Fibroblast of mammary gland (primary cell): ENCODE measurements at places on chromosomes 2 and 18.

- DNase-seq: no peak
Measured at GRCh38 chr2:96903815-96904214, 33.9 kb upstream of the SEMA4C start.

DNA sequence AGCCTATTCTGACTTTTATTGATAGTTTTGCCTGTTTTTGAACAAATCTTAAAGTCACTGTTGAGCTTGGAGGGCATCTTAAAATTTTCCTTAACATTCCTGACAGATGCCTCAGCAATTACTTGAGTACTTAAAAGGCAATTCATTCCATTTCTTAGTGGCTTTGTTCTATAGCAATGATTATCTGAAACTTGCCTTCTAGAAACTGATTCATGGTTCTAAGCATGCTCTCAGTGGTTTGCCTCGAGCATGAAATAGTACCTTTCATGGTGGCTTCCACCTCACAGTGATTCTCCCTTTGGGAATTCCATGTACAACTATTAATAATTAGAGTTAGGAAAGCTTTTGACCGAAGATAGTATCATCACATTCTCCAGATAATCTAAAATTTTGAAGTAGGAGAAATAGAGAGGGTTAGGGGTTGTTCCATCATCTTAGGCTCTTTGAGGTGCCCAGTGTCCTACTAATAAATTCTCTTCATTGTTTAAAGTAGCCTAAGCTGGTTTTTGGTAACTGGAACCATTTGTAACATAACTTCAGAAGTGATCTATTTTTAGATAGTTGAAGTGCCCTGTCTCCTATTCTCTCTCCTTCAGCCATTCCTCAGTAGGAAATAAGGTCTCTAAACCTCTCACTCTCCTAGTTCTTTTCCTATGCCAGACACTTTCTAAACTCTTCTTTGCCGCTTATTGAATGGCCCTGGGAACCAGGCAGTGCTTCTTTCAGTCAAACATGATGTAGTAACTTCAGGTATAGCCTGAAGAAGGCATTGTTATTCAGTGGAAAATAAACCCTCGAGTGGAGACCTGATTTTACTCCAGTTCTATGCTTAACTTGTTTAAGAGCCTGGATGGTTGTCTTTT, 156.1 kb downstream of the HAUS1 start:
- DNase-seq: peak; percentile 66

GRCh38 chr2:14635391-14635871, 2.9 kb downstream of the LRATD1 start:
- peak; percentile 67 for DNase-seq

GRCh38 chr18:58542426-58543159, 86.3 kb downstream of the ALPK2 start:
- DNase-seq: no peak

DNA sequence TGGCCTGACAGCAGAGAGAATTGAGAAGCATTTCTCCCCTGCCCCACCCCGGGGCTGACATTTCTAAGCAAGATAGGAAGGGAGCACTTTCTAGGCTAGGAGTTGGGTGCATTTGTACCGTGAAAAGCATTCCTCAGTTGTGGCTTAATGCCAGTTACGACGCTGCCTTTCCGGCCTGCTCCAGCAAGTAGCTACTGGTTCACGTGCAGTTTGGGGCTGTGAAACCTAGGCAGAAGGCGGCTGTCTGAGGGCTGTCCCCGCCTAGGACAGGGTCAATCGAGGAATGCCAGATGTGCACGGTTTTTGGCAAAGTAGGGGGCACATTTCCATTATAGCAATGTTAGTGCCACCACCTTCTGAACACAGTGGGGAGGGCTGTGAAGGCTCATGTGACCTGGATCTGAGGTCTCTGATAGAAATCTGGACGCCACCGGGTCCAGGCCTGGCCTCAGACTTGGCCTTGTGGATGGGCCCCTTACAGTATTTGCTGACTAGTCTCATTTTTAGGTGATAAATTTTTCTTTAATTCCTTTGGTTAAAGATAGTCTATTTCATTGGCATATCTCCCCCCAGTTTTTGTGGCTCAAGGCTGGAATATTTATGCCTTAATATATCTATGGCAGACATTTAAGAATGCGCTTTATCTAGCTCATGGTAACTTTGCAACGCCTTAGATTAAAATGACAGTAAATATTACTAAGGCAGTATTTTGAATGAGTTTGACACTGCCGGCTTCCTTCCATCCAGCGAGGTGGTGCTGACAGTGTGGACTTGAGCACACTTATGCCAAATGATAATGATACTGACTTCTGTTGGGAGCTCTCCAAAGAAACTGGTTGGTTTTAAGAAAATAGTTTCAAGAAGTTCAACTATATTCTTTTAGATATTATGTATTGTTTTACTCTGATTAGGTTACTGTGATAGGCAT, 78.7 kb downstream of the LPIN1 start:
- DNase-seq: no peak

- DNase-seq: no peak
Measured at GRCh38 chr2:11983870-11984269, 237.4 kb downstream of the LPIN1 start.

DNA sequence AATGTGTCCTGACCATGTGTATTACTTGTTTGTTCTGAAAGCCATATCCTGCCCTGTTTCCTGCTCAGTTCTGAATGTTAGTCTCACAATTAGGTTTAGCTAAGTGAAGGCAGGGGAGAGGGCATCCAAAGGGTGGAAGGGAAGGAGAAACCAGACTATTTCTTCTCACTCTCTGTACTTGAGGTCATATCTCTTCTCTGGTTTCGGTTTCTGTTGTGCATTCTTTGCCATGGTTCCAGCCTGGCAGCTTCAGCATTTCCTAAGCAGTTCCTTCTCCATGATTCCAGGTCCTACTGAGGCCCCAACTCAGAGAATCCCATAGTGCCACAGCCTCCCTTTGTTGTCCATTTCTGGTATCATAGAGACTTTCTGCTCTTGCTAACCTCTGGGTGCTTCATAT, 40.3 kb upstream of the HNMT start:
- no peak for DNase-seq

DNA sequence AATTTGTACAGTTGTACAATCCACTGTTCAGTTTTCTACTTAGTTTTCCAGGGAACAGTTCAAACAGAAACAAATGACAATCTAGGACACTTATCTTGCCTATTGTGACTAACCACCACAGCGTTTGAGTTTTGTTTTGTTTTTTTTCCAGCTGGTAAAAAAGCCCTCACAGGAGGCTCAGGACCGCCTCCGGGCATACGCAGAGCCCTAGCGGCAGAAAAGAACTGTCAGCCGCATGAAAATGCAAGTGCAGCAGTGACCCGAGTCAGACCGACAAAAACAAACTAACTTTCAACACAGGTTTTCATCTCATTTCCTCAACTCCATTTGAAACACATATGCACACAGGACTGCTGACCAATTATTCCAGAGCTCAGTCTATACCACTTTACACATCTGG, 68.6 kb downstream of the STEAP3 start:
- DNase-seq: no peak

GRCh38 chr2:148653437-148653836, 8.9 kb downstream of the EPC2 start:
- DNase-seq: no peak

GRCh38 chr18:43277164-43277600, at the start of gene SYT4:
SYT4 (minus strand) TSS chr18:43277490; CDS start chr18:43277281, 209 bp downstream.
- DNase-seq: peak; percentile 36

DNA sequence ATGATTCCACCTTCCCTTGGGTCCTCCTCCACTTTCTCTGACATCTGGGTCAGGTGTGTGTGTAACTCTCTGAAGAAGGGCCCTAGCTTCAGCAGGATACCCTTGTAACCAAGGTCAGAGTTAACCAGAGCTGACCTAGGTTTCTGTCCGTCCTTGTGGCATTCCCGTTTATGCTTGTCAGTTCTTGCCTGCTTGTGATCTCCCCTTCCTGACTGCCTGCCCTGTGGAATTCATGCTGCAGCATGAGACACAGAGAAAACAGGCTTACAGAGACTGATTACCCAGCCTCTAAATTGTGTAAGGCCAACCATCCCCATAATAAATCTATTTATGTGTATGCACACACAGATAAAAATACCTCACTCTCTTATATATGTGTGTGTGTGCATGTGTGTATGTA, 22.8 kb downstream of the NXPH2 start:
- no peak for DNase-seq

- peak; percentile 58 for DNase-seq
Measured at GRCh38 chr2:130827502-130828251, 9.0 kb upstream of the ARHGEF4 start.

GRCh38 chr18:48924630-48925490, 25.9 kb downstream of the SMAD7 start:
- DNase-seq: no peak

DNA sequence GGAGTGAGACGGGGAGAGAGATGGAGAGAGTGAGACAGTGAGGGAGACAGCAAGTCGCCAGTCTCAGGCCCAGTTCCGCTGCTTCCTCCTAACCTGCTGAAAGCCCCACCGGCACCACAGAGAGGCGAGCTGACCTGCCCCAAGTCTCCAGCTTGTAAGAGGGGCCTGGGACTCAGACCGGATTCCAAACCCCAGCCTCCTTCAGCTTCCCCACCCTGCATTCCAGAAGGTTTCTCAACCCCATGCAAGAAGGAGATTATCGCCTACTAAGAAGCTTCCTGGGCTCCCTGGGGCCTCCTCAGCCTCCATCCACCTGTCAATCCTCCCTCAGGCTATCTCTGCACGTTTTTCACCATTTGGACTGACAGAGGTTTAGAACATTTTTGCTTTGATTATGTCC, 173.1 kb upstream of the RAB6C start:
- no peak for DNase-seq

GRCh38 chr18:79104137-79104536, 34.9 kb downstream of the ATP9B start:
- DNase-seq: no peak

DNA sequence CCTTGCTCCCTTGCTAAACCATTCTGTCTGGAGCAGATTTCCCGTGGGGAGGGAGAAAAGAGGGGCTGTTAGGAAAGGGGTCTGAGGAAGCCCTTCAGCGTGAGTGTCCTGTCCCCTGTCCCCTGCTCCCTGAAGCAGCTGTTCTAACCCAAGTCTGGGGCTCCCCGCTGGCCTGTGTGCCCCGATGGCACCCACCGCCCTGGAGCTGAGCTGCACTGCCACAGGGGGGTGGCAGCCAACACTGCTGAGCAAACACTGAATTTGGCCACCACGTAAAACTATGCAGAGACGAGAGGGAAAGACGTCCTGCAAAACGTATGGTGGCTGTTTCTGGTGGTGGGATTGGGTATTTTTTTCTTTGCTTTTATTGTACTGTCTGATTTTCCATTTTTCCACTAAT, 17.9 kb downstream of the KCNG2 start:
- no peak for DNase-seq

- DNase-seq: peak; percentile 8
Measured at GRCh38 chr2:61853086-61853846, 594 bp downstream of the FAM161A start.

DNA sequence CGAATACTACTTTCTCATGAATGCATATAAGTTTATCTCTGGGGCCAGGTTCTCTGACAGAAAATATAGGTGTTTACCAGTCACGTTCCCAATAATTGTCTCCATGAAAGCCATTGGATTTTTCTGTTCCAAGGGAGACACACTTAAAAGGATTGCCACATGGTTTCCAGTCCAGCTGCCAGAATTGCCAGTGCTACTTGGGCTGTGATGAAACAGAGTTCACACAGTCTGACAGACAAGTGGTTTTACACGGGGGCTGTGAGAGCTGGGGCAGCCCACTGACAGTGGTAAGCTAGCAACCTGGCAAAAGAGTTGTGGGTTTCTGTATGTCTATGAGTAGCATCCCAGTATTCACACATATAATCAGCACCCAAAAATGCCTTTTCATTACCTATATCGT, 27.7 kb upstream of the ATRAID start:
- peak; percentile 57 for DNase-seq

GRCh38 chr2:51846796-51847195, 814.9 kb upstream of the NRXN1 start:
- DNase-seq: peak; percentile 1

- DNase-seq: no peak
Measured at GRCh38 chr2:128632501-128632800, 313.8 kb upstream of the HS6ST1 start.

DNA sequence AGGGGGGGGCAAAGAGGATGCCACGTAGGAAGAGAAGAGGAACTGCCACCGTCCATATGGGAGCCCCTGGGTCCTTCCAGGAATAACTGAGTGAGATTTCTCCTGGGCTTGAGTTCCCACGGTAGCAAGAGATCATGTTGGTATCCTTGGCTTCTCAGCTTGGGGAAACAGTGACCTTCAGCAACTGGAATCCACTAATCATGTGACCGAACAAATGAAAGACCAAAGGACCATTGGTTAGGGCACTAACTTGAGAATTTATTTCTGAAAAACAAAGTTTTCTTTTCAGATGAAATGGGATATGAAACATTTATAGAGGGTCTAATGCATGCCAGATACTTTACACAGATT, 259.4 kb upstream of the ID2 start:
- no peak for DNase-seq

- DNase-seq: peak; percentile 70
Measured at GRCh38 chr2:19176977-19177376, 181.4 kb downstream of the OSR1 start.

GRCh38 chr2:11326677-11327211, 17.7 kb downstream of the ROCK2 start:
- no peak for DNase-seq

GRCh38 chr18:27546991-27547390, 361.9 kb upstream of the CHST9 start:
- no peak for DNase-seq
